A549 treated with DMSO at 1 μM for 4 hours (cell line): ENCODE measurements at places on chromosomes 3 and 15. TPM values are rescaled to one million over a fixed set of nuclear protein-coding genes. Genes with fewer than 3 reads are reported as not detected.

MUC13 gene
- total RNA-seq, result 6.8 to 8.4 TPM (median 7.8 TPM) in 5 replicates

ISG20 gene
- 38.7 to 47.1 TPM (median 41.0 TPM) in 5 replicates for total RNA-seq

C3orf85 gene
- not detected in 5 replicates for total RNA-seq

LMAN1L gene
- not detected in 5 replicates for total RNA-seq

PLD1 gene
- total RNA-seq, result 8.0 to 9.7 TPM (median 8.5 TPM) in 5 replicates

ABHD10 gene
- total RNA-seq, result 20.6 to 27.3 TPM (median 25.5 TPM) in 5 replicates

SCN5A gene
- total RNA-seq, result 0.57 to 1.3 TPM (median 0.92 TPM) in 5 replicates

CD80 gene
- not detected in 5 replicates for total RNA-seq

CDV3 gene
- total RNA-seq, result 113 to 131 TPM (median 126 TPM) in 5 replicates

TM4SF4 gene
- total RNA-seq, result 28.1 to 57.9 TPM (median 35.5 TPM) in 5 replicates

THAP10 gene
- 5.0 to 6.8 TPM (median 6.6 TPM) in 5 replicates for total RNA-seq

SLC12A8 gene
- 1.0 to 1.4 TPM (median 1.2 TPM) in 5 replicates for total RNA-seq

CACNA2D3 gene
- total RNA-seq, result 0.03 to 0.05 TPM (median 0.05 TPM) in 3 of 5 replicates, not detected in the others

HGD gene
- 13.6 to 18.3 TPM (median 16.1 TPM) in 5 replicates for total RNA-seq

PLA2G4E gene
- total RNA-seq, result not detected in 5 replicates

DMXL2 gene
- total RNA-seq, result 15.5 to 25.4 TPM (median 22.1 TPM) in 5 replicates

SIN3A gene
- 29.2 to 38.7 TPM (median 36.8 TPM) in 5 replicates for total RNA-seq

TUSC7 gene
- not detected in 5 replicates for total RNA-seq

LDHAL6B gene
- total RNA-seq, result not detected in 5 replicates

ITIH4 gene
- 0.38 to 1.6 TPM (median 0.84 TPM) in 5 replicates for total RNA-seq

SH2D7 gene
- total RNA-seq, result not detected in 5 replicates

CCDC9B gene
- total RNA-seq, result 17.2 to 20.4 TPM (median 18.0 TPM) in 5 replicates

SLC24A5 gene
- not detected in 5 replicates for total RNA-seq

LCTL gene
- 0.06 TPM in 2 of 5 replicates, not detected in the others for total RNA-seq

NAALADL2 gene
- total RNA-seq, result 0.14 to 0.36 TPM (median 0.24 TPM) in 4 of 5 replicates, not detected in the other

FANCD2OS gene
- total RNA-seq, result not detected in 5 replicates

PLA2G4D gene
- total RNA-seq, result not detected in 5 replicates

SPTSSB gene
- not detected in 5 replicates for total RNA-seq

CELSR3 gene
- total RNA-seq, result 3.7 to 5.5 TPM (median 4.5 TPM) in 5 replicates

RNF13 gene
- total RNA-seq, result 34.4 to 49.6 TPM (median 43.0 TPM) in 5 replicates

MAP1A gene
- 0.75 to 0.99 TPM (median 0.84 TPM) in 5 replicates for total RNA-seq

TICRR gene
- total RNA-seq, result 12.9 to 16.4 TPM (median 14.2 TPM) in 5 replicates

TEX264 gene
- 61.5 to 70.4 TPM (median 66.1 TPM) in 5 replicates for total RNA-seq

KLHL6 gene
- not detected in 5 replicates for total RNA-seq

PRKCD gene
- 16.9 to 22.4 TPM (median 20.1 TPM) in 5 replicates for total RNA-seq
